ENCODE measurements at places on chromosomes 3 and 15.

- DNase-seq = no peak
These were observed 22.6 kb upstream of the TEX9 start for GRCh38 chr15:56342653-56343052.

GRCh38 chr3:48215876-48216275 is 7.4 kb upstream of the CAMP start:
- DNase-seq = no peak

DNA sequence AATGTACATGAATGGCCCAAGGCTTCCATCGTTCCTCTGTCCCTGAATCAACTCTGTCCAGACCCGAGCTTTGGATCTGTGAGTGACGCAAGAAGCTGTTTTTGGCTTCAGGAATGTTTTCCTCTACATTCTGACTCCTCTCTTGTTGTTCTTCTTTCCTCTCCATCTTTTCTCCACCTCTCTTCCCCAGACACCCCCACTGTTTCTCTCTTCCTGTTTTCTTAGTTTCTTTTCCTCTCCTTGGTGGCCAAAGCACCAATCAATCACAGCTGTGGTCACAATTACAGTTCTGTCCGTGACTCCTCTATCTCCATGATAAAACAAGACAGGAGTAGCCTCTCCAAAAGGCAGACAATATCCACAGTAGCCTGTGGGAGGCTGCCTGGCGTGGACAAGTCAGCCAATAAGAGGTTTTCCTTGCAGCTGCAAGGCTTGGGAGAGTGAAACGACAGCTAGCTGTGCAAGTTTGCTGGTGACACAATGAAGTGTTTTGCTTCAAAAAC is 4.9 kb upstream of the TMEM212 start:
- no peak for DNase-seq

DNA sequence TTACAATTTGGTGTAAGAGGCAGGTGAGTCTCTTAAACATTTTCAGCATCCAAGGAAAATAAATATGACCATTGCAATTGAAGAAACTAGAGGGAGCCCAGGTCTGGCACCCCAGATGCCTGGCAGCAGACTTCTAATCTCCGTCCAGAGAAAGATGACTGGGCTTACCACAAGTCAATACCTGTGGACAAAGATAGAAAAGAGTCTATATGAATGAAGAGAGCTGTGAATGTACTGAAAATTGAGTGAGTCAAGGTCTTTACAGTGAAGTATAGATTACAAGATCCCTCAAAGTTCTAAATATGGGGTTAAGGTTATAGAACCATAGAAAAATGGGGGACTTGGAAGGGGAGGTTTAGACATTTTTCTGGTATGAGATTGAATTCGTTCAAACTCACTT is 827.4 kb upstream of the NR2F2 start:
- no peak for DNase-seq

DNA sequence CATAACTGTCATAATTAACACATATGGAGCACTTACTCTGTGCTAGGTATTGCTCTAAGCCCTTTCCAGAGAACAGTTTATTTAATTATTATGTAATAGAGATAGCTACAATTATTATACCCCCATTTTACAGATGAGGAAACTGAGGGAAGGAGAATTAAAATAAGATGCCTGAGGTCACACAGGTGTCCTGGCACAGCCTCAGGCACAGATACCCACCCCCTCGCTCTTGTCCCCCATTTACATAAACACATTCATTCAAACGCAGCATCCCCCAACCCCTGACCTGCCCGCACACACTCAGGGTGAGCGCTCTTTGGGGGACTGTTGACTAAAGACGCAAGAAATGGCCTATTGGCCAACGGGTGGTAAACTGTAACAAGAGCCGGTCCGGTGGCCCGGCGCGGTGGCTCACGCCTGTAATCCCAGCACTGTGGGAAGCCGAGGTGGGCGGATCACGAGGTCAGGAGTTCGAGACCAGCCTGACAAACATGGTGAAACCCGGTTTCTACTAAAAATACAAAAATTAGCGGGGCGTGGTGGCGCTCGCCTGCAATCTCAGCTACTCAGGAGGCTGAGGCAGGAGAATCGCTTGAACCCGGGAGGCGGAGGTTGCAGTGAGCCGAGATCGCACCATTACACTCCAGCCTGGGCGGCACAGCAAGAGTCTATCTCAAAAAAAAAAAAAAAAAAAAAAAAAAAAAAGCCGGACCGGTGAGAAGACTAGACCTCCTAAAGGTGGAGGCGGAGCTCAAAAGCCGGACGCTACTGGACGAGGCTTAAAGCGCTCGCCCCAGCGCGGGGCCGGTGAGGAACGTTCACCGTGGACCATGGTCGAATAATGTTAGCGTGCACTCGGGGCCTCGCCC is 1.9 kb upstream of the ISL2 start:
- no peak for DNase-seq

DNA sequence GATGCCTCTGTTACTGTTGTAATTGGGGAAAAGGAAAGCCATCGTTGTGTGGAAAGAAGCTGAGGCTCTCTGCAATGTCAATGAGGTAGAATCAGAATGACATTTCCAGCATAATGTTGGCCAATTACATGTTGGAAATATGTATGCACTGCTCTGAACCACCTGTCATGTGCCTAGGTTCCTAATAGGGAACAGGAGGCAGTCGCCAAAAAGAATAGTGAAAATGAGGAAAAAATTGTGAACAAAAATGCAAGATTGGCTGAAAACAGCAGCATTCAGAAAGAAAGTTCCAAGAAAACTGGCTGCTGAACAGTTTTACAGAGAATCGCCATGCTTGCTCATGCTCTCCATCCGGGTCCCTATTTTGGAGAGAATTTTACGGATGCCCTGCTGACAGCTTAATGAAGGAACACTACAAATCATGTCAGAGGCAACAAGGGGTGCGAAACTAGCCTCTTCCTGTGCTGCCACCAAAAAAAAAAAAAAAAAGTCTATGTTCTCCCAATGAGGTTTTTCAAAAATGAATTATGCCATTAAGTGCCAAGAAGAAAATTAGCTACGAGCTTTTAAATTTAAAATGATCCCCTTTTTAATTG is 305.9 kb upstream of the ARRDC4 start:
- DNase-seq = no peak

DNA sequence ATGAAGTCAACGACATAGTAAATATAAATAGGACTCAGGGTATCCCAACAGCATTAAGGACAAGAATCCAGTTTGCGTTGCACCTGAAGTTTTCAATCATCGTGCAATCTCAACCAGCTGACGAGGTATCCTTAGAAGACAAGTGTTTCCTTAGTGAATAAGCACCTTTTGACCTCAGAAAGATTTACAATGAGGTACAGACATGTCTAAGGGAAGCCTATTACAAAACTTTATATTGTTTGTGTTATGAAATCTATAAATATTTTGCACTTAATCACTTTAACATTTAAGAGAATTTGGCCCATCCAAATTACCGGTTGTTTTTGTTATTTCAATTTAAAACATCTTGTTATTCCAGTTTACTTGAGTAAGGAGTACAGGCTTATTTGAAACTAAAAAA is 64.9 kb upstream of the PRICKLE2 start:
- no peak for DNase-seq

DNA sequence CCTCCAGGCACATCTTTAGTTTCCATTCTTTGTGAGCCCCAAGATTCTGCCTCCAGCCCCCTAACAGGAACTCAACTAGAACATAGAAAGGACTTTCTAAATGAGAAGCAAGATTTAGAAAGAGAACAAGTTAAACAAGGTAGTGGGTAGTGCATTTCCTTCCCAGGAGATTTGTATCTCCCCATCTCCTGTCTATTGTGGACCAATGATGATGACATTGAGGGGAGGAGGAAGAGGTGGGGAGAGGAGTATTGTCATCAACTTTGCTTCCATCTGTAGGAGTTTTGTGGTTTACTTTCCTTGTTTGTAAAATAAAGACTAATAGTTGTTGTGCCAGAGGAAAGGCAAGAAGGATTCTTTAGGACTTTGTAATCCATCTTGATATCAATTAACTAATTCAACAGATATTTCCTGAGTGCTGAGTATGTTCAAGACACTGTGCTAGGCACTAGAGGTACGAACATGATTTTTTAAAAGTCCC is 235.3 kb upstream of the ROPN1 start:
- no peak for DNase-seq

- DNase-seq = no peak
These were observed 307.9 kb upstream of the RBMS3 start for GRCh38 chr3:28972921-28973320.

- no peak for DNase-seq
These were observed 1.8 kb downstream of the SPTSSB start for GRCh38 chr3:161369531-161369930.

- DNase-seq = no peak
These were observed 140.7 kb upstream of the PLXND1 start for GRCh38 chr3:129747136-129747535.

GRCh38 chr3:125207507-125207906 is 5.0 kb downstream of the SLC12A8 start:
- no peak for DNase-seq

GRCh38 chr3:162428192-162428591 is 931.6 kb downstream of the OTOL1 start:
- no peak for DNase-seq

DNA sequence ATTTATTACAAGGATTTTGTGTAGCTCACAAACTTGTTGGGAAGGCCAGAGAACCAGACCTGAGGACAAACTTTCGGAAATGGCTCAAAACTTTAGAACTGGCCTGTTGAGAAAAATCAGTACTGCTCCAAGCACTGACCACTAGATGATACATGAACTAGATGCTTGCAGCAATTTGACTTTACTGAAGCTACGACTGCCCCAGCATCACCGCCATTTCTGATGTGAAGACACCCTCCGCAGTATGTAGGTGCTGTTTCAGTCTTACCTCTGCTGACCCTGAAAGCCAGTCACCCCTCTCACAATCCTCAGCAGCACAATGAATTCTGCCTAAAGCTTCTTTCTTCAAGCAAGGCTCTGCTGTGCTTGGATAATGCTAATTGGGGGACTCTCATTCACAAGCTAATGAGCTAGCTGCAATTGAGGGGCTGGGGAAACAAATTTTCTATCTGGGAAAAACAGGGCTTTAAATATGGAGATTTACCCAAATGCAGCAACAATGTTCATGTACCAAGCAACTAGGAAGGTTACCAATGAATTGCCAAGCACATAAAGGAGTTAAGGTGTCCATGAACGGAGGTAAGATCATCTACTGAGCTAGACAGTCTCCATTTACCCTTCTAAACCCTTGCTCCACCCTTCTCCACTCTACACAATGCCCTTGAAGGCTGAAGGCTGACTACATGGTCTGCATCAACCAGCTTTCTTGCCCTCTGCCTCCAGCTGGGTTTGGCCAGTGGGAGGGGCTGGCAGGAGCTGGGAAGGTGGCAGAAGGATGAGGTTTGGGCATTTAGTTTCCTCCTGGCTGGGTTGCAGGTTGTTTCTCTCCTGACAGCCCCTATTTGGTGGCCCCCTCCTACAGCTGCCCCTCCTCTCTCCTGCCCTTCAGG is 53.2 kb upstream of the FSTL1 start:
- DNase-seq = no peak

GRCh38 chr3:48614044-48614443 is 4.6 kb upstream of the UQCRC1 start:
- DNase-seq = no peak

All from Panc1 (cell line).